ENCODE measurements at places on chromosomes 1 and 21.

DNA sequence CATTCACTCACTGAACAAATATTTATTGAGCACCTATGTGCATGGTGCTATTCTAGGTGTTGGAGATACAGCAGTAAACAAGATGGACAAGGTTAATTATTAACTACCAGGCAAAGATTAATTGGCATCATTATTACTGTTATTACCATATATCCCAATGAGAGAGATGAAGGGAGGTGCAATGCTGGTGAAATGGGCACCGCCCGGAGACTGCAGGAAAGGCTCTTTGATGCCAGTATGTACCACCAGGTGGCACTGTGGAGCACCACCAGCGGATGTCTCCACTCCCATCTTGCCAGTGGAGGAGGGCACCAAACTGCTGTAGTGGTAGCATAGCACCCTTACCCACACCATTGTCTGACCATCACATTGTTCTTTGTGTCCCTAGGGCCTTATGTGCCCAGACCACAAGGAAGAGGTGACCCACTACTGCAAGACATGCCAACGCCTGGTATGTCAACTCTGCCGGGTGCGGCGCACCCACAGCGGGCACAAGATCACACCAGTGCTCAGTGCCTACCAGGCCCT is 3.0 kb downstream of the TRIM46 start:
- DNase-seq, result peak; percentile 87

DNA sequence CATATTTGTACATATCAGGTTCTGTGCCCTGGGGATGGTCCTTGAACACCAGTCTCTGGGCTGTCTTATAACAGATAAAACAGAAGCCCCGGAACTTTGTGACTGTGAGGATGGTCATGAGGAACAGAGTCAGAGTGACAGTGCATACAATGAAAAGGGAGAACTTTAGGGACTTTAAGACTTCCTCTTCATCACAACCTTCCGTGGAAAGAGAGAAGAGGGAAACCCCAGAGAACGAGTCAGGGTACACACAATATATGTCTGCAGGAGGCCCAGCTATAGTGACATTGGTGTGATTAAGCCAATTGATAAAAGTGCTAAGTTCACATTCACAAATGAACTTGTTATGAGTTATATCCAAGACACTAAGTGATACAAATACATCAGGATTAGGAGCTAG is 32.1 kb downstream of the TLR5 start:
- no peak for DNase-seq

DNA sequence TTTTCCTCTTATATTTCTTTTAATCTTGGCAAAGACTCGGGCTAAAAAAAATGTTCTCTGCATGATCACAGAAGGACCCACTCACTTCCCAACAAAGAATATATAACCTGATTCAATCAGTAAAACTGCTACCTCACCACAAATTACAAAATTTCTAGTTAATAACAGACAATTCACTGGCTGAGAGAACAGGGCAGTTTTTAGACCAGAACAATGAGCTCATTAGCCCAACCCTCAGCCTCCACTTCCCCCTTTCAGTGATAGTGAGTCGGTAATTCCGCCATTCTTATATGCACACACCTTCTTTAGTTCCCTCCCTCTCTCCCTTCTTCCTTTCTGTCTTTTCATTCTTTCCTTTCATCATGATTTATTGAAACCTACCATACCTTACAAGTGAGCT is 8.9 kb downstream of the SIPA1L2 start:
- DNase-seq, result no peak

GRCh38 chr1:208565756-208566440 is 321.7 kb upstream of the PLXNA2 start:
- DNase-seq, result no peak

DNA sequence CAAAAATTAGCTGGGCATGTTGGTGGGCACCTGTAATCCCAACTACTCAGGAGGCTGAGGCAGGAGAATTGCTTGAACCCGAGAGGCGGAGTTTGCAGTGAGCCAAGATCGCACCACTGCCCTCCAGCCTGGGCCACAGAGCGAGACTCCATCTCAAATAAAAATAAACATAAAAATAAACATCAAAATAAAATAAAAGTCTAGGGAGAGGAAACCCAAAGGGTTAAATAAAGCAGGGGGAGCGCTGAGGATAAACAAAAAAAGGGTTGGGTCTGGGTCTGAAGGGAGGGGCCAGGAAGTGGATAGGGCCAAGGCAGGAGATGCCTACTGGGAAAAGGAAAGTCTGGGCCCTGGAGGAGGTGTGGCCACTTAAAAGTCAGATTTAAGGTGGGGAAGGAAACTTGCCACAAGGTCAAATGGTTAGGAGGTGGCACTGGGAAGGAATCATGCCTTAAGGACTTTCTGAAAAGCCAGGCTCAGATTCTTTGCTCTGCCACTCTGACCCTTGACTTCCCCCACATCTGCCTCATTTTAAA is 150.0 kb downstream of the ADSS2 start:
- DNase-seq, result no peak

DNA sequence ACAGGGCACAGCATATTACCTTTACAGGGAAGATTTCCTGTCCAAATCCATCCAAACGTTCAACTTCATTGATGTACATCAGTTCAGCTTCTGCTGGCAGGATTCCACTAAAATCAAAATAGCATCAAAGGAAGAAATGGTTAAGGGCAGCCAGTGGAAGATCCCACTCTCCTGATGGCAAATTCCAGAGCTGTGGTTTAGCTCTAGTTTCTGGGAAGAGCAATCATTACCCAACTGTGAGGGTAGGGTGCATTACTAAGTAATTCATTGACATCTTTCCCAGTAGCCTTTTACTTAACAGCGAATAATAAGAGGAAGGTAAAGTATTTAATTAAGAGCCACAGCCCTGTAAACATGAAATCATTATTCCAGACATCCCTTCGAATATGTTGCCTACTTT is 120.7 kb downstream of the SMYD2 start:
- no peak for DNase-seq

DNA sequence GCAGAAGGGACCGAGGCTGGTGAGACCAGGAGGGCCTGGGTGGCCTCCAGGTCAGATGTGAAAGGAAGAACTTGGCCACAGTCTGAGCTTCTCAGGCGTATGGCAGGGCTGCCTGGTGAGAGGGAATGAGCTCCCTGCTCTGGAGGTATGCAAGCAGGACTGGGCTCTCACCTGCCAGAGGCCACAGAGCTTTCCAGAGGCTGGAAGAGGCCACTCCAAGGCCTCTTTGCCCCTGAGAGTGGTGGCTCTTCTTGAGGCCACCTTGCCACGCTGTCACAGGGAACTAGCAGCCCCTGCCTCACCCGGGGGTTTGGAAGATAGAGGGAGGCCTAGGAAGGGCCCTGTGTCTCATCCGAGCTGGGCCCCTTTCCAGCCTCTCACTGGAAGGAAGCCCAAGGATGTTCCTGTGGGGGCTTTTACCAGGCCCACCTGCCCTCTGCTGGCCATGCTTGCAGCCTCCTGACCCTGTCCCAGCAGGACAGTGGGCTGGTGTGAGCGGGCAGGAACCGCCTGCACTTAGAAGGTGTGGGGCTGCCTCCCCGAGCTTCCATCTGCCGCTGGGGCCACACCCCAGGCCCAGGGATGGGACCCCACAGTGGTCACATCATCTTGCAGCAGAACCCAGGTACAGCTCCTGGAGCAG is 10.0 kb downstream of the PCSK9 start:
- DNase-seq, result no peak

GRCh38 chr1:110082477-110082876 is 12.0 kb upstream of the ALX3 start:
- no peak for DNase-seq

DNA sequence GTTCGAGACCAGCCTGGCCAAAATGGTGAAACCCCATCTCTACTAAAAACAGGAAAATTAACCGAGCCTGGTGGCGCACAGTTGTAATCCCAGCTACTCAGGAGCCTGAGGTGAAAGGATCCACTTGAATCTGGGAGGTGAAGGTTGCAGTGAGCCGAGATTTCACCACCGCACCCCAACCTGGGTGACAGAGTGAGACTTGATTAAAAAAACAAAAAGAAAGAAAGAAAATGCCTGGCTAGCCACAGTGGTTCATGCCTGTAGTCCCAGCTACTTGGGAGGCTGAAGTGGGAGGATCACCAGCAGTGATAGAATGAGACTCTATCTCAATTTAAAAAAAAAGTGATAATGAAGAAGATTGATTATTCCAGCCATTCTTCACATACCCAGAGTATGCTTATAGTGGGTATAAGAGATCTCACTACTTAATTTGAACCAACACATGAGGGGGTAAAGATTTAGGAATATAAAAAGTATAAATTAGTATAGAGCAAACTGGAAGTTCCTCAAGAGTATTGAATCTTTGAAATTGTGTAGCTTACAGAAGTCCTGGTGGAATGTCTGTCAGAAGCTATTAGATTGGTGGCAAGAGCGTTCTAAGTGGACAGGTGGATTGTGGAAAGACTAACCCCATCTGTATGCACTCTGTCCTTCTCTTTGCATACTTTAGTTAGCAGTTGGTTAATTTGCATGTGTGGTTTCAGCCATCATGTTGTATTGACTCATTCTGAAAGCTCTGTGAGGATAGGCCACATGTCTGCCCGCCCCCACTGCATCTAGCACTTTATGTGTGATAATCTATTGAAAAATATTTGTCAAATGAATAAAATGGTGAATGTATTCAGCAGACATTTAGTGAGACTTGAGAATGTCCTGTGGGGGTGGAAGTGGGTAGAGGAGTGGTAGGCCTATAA is 25.0 kb downstream of the RLF start:
- DNase-seq, result no peak

GRCh38 chr1:228987736-228988506 is 252.6 kb downstream of the RHOU start:
- no peak for DNase-seq

- DNase-seq, result no peak
Measured at GRCh38 chr1:47809301-47810084, 187.7 kb downstream of the TRABD2B start.

GRCh38 chr1:99469550-99469971 is 176.4 kb upstream of the PALMD start:
- DNase-seq, result no peak

DNA sequence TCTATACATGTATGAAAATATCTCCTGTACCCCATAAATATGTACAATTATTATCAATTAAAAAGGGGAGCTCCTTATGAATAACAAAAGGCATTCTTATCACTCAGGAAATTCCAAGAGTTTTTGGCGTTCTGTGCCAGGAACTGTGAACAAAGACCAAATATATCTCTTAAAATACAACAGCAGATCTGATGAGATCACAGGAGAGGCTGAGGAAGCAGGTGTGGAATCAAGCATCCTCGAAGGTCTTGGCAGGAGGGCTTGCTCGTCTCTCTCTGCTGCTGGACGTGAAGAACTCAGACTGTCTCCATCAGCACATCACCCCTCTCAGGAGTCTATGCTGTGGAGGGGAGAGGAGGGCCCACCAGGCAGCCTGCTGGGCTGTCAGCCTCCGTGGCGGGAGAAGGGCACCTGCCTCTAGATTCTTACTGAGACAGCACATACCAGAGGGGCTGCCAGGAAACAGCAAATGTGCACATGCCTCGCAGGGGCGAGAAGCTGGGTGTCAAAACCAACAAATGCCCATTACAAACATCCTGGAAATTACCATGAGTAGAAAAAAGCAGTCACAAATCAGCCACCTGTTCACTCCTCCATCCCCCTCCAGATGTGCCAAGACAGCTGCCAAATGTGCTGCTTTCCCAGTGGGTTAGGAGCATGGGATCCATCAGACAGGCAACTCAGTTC is 30.8 kb upstream of the FAM89A start:
- no peak for DNase-seq

DNA sequence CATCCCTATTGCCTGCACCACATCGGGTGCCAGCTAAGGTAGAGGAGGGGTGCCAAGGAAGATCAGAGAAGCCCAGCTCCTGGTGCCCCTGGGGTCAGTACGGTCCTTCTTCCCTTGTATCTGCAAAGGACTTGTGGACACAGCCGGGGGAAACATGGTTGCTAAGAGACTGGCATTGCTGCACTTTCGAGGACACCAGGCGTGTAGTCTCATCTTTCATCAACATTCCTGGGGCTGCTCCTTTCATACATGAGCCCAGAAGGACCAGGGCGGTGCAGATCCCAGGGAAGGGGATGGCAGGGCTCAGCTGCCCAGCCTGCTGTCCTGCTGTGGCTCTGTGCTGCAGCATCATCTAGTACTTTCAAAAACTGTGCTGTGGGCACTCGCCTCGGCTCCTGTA is 61.0 kb downstream of the RUNX1 start:
- no peak for DNase-seq

DNA sequence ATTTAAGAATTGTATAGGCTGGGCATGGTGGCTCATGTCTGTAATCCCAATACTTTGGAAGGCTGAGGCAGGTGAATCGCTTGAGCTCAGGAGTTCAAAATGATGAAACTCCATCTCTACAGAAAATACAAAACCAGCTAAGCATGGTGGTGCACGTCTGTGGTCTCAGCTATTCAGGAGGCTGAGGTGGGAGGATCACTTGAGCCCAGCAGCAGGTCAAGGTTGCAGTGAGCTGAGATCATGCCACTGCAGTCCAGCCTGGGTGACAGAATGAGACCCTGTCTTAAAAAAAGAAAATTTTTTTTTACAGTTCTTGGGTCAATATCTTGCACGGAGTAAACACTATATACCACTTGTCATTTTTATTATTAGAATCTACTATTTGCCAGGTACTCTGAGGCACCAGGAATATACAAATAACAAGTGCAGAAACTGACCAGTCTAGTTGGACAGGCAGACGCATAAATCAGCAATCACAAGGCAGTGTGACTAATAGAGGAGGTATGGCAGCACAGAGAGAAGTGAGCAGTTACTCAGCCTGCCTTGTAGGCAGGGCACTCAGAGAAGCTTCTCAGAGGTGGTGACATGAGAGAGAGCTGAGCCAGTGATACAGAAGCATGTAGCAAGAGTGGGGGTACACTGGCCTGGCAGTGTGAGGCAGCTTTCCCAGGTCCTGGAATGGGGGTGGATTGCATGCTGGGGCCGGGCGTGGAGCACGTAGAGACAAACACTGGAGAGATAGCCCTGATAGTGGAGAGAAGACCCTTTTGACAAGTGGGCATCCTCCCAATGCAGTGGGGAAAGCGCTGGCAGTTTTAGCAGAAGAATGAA is 8.0 kb downstream of the PHLDA3 start:
- no peak for DNase-seq

DNA sequence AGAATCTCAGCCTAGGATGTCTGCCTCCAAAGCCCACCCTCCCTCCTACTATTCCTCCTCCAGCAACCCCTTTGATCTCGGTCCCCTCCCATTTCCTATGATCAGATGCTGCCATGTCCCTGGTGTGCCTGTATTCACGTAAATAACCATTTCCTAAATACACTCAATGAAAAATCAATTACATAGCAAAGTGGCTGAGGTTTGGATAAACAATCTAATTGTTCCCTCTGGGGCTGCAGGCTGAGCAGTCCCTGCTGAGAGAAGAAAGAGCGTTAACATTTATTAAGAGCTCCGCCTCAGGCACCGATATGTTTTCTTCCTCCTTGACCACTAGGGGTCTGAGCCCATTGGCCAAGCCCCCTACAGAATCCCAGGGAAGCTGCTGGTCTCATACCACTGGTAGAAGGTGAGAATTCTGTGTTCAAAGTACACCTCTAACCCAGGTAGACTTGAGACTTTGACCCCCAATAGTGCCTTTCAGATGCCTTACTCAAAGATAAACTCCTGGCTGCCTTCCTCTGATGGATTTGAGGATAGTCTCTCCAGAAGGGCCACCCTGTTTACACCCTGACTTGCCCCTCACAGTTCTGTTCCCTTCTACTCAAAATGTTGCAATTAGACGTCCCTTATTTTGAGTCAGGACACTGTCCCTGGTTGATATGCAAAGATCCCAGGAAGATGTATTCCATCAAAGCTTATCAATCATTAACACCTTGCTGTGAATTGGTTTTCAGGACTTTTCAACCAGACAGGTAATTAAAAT is 33.9 kb upstream of the CAMK1G start:
- DNase-seq, result no peak

Data from memory B cell (primary cell).